ENCODE measurements at places on chromosomes 1 and 21.

DNA sequence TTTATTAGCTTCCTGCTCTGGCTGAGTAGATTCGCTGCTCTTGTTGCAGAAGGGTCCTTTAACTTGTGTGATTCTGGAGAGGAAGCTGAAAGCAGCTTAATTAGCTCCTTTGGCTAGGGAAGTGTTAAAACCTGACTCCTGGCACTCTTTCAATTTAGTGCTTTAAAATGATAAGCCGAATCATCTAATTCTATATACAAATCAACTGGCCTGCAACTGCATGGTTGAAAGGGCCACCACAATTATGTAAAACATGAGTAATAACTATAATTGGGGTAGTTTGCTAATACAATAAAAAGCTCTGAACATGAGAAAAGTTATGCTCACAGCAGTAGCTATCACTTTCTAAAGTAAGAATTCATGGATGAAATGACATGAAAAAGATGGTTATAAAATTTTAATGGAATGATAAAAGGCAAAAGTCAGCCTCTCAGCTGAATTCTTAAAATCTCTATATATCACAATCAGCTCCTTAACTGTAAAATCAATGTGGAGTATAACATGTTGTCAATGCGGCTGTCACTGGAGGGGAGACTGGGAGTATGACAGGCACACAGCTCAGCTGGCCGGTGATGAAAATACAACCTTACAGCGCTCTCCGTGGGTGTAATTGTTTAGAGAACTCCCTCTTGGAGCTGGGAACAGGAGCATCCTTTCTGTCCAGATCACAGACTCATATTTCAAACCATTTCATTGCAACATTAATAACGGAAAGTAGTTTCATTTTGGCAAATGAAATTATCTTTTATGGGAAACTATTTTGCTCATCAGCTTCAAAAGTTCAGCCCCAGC, 324.4 kb downstream of the KCTD3 start:
- DNase-seq = no peak

GRCh38 chr1:222889440-222889839, 74.6 kb downstream of the DISP1 start:
- no peak for DNase-seq

- DNase-seq = peak; percentile 37
These were observed 6.5 kb downstream of the IRF2BP2 start for GRCh38 chr1:234603221-234604204.

DNA sequence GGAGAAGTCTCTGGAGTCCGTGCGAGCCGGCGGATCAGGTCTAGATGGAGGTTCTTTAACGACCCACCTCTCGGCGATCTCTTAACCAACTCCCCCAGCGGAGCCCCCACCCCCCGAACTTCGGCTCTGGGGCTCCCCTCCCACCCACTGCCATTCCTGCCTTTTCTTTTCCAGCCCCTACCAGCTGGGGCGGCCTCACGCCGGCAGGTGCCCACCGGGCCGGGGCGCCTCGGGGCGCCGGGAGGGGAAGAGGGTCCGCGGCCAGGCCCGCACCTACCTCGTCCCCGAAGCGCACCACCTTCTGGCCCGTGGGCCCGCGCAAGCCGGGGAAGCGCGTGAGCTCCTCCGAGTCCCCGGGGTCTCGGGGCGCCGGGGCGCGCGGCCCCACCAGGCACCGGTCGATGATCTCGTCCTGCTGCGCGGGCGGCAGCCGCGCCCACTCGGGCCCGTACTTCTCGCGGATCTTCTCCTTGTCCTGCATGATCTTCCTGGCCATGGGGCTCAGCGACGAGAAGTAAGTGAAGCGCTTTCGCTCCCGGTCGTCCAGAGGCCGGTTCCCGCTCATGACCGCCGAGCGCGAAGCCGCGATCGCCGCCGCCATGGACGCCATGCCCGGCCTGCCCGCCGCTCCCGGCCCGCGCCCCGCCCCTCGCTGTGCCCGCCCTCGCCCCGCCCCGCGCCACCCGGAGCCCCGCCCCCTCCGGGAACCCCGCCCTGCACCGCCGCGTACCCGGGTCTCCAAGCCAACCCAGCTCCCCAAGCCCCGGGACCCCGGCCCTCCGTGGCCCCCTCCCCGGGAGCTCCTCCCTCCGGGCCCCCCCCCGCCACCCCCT, at the start of gene C1orf198:
TSS of gene C1orf198 (minus strand) at position 619 of the 833 bp plus-strand sequence. CDS start at position 610, 9 bp downstream.
- peak; percentile 28 for DNase-seq

DNA sequence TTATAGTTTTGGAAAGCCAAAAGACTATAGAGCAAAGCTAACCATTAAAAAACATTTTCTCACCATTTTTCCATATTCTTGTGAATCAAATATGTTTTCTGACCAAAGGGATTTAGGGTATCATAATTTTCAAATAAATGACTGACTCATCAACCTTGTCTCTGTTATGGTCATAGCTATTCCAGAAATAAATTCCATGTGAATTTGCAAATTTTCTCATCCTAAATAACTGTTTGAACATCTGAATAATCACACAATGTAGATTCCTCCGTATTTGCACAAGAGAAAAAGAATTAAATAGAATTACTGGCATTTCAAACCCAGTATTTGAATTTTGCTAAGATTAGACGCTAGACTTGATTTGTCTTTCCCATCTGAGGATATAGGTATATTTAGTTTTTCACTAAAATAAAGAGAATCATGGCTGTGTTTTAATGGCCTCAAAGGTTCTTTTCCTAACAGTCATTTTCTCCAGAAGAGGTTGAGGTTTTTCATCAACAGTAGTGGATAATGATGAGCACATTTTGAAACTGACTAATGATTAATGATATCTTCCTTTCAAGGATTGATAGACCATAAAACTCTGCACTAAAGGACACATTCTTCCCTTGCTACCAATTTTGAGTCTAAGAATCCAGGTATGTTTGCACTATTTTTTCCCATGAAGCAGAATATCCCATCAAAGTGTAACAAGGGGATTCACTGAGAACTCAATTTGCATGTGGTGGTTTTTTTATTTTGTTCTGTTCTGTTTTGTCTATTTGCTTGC, 9.5 kb upstream of the DUSP23 start:
- no peak for DNase-seq

DNA sequence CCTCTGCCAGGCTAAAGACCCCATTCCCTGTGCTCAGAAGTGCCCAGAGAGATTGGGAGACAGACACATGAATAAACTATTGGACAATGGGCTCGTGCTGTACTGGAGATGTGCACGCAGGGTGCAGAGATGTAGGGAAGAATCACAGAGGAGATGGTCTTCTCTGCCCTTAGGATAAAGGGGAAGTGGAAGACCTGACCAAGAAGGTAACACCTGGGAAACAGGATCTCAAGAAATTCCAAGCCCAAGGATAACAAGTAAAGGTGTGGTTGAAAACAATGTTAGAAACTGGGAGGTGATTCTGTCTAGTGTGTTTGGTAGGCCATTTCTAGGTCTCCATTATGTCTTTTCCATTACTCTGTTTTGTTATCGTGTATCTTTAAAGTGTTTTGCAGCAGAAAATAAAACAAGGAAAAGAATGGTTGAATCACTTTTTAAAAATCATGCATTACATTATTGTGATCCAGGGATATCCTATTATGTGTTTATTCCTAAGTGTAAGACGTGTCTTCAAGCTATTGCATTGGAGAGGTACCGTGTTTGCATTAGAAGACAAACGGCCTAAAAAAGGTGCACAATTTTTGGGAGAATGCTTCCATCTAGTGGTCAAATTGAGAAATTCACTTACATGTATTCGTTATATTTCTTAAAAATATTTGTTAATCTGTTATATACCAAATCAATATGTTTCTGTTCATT, 40.8 kb upstream of the KCTD3 start:
- DNase-seq = no peak

- DNase-seq = no peak
These were observed 464.8 kb upstream of the USP24 start for GRCh38 chr1:55679971-55680370.

- no peak for DNase-seq
These were observed 2.0 kb downstream of the LRRC41 start for GRCh38 chr1:46301406-46301807.

DNA sequence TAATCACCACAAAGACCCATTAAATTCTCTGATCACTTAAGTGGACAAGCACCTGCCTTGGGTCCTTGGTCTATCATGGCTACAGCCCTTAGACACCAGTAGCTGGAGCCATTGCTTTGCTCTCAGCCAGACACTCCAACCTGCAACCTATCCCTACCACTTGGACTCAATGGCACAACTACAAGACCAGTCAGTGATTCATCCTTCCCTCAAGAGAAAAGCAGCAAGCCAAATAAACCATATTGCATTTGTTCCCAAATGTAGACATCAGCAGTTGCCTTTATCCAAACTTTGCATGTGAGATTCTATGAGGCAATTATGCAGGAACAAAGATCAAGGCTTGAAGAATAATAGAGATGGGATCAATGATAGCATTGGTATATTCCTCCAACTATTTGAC, 263.4 kb downstream of the HHIPL2 start:
- no peak for DNase-seq

DNA sequence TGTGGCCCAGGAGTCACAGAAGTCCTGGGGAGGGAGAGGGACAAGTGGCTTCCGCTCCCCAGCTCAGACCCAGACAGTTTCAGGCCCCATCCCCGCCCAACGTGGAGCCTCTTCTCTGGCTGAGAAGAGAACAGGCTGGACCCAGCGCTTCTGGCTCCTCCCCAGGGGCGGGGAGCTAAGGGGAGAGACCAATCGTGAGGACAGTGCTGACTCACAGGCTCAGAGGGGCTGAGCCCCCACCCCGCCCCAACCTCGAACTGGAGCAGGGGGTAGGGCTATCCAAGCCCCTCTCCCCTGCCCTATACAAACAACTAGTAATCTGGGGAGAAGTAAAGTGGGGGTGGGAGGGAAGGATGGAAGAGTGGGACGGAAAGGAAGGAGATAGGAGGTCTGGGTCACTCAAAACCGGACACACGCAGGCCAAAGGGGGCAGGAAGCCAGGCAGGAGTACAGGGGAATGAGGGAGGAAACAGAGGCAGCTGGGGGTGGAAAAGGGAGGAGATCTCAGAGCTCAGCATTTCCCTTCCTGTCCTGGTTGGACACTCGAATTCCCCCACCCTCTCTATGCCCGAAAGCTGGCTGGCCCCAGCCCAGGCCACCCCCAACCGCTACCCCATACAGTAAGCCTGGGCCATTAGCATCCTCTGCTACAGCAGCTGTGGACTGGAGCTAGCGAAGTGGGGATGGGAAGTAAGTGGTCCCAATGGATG, at the start of gene SHC1:
TSS of gene SHC1 (minus strand) at position 117 of the 710 bp plus-strand sequence. CDS start 221 bp downstream, outside the sequence.
- DNase-seq = no peak

DNA sequence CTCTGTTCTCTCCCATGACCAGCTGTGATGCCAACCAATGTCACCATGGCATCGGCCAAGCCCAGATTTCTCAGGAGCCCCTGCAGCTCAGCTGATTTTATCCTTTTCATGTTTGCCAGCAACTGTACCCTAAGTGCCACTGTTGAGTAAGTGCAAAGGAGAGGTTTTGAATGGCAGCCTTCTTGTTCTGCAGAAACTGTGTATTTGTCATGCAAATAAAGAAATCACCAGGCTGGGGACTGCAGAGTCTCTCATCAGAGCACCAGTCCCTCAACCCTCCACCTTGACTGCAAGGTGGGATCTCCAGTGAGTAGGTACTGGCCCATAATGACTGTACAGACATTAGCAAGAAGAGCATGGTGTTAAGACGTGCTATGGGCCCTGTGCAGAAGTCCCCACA, 26.6 kb downstream of the C8B start:
- DNase-seq = no peak

DNA sequence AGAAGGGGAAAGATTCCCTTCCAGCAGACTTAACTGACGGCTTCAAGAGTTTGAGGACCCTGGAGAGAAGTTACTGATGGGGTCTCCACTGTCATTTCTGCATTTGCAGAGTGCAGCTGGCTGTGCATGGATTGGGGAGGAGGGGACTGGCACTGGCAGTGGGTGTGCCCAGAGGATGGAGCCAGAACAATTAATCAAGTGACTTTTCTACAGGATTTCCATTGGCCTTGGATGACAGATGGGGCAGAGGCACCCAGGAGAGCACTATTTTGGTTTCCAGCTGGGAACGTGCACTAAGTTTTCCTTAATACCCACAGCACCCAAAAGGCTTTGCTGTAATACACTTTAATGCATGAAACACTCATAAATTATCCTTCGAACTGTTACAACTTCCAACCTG, 1.3 kb downstream of the NGF start:
- no peak for DNase-seq

- no peak for DNase-seq
These were observed 168.2 kb downstream of the GPATCH2 start for GRCh38 chr1:217462666-217463065.

DNA sequence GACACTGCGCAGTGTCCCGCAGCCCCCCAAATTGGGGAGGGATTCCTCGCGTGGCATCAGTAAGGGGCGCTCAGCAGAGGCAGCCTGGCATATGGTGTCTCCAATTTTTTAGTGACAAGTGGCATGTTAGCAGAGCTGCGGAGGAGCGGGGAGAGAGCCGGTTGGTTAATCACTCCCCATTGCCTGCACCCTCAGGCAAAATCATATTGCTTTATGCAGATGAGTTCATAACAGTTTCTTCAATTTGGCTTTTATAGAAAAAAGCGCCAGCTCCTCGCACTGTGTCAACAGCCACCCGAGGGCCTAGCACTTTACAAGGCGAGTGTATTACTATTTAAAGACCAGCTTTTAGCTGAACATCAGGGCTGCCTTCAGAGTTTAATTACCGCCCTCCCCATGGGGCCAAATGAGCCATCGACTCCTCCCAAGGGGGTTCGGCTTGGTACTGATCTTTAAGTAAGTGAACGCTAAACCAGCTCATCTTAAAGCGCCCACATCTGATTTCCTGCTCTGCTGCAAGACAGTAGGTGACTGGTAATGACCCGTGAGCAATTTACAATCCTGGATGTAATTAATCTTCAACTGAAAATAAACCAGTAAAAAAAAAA, 298.9 kb downstream of the DSCAM start:
- DNase-seq = no peak

DNA sequence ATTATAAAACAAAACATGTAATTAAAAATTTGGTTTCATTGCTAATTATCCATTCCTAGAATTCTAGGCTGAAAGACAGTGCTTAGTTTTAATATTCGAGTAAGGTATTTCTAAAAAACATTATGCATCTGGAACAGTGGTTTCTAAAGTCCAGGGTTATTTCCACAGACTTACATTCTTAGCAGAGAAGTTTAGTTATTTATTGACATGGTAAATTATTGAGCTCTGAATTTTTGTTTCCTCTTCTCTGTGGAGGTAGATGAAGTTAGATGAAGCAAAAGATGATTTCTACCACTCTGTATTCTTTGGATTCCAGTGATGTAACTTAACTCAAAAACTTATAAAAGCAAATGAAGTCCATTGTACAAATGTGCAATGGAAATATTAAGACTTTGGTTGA, 709.4 kb downstream of the MRPL39 start:
- DNase-seq = no peak

- DNase-seq = no peak
These were observed 122.0 kb downstream of the BEND5 start for GRCh38 chr1:48654606-48655210.

DNA sequence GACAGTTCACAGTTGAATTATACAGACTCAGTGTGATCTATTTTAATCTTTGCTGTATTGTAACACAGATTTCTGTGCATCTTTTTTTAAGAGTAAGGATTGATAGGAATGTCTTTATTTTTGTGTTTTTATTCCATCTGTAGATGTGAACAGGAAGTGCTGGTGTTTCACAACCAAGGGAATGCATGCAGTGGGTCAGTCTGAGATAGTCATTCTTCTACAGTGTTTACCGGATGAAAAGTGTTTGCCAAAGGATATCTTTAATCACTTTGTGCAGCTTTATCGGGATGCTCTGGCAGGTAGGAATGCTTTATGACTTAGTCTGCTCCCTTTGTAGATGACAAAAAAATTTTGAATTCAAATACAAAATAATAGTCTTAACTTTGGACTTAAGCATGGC, 84.5 kb downstream of the CC2D1B start:
- no peak for DNase-seq

GRCh38 chr1:163068716-163069115, 445 bp upstream of the RGS4 start:
- DNase-seq = no peak
